ENCODE measurements at places on chromosomes 3 and 15.

DNA sequence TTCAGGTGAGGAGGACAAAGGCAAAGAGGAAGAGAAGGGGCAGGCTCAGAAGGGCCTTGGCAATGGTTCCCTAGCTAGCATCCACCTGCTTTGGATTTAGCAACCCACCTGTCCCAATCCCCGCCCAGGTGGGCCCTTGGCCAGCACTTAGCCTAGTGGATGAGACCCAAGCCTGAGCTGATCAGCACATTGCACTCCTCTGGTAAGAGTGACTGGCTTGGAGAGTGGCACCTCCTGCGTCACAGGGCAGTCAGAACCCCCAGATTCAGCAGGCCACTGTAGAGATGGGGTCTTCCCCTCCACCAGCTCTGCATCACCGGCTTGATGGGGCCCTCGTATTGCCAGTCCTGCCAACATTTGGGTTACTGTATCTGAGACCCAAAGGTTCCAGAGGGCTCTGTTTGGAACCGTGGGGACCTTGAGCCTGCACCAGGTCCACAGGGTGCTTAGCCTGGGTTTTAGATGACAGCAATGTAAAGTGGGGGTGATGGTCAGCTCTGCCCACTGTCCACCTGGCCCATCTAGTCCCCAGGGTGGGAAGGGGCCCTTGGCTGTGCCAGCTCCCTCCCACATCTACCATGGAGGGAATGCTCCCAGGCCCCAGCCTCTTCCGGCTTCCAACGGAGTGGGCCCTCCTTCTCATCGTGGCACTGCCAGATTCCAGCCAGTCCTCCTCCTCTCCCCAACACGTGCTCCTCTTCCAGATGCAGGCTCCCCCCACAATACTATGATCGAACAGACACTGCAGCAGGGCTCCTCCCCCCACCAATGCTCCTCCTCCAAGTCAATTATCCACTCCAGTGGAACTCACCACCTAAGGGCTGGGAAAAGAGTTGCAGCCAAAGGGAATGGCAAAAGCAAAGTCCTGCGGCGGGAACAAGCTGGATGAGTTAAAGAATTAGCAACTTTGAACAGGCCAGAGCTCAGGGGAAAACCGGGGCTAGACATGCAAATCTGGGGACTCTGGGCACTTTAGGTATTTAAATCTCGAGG, 45.7 kb downstream of the LHFPL4 start:
- no peak for DNase-seq

- DNase-seq = no peak
Observed at GRCh38 chr3:191500892-191501291, 39.9 kb downstream of the PYDC2 start.

DNA sequence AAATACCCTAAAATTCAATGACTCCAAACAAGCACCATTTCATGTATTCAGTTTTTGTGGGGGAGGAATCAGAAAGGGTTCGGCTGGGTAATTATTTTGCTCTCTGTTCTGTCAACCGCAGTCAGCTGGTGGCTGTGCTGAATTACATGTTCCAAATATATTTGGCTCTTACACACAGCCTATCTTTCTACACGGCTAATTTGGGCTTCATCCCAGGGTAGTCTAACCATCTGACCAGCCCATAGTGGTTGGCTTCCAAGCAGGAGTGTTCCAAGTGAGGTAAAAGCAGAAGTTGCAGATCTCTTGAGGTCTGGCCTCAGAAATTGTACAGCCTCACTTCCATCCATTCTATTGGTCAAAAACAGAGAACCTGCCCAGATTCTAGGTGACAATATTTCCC, 760.8 kb upstream of the SEMA6D start:
- no peak for DNase-seq

GRCh38 chr15:81106560-81106959, 27.5 kb upstream of the CFAP161 start:
- DNase-seq = peak; percentile 67

DNA sequence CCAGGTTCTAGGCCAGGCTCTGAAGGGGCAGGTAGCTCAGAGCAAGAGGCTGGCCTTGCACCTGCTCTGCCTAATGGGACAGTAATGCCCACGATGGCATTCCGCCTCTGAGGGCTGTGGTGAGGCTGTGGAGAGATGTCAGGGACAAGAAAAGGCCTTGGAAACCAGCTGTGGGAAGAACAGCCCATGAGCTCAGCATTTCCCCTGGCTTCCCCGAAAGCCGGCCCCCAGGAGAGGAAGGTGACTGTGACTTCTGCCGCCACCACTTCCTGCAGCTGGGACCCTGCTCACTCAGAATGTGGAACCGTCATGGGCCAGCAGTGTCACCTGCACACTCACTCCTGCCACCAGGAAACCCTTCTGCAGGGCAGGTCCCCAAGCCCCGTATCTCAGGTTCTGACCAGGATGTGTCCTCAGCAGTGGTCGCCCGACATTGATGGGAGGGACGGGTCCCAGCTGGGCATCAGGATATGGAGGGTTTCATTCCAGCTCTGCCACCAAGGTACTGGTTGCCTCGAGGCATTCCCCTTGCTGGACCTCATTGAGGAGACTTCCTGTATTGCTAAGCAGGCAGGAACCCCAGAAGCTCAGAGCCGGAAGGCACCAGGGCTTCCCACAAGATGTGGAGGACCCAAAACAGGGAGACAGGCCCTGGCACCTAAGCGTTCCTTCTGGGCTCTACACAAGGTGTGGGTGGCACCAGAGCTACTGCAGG, 30.7 kb downstream of the SEMA7A start:
- peak; percentile 93 for DNase-seq

- DNase-seq = no peak
Observed at GRCh38 chr3:42152193-42152592, 61.0 kb downstream of the TRAK1 start.

DNA sequence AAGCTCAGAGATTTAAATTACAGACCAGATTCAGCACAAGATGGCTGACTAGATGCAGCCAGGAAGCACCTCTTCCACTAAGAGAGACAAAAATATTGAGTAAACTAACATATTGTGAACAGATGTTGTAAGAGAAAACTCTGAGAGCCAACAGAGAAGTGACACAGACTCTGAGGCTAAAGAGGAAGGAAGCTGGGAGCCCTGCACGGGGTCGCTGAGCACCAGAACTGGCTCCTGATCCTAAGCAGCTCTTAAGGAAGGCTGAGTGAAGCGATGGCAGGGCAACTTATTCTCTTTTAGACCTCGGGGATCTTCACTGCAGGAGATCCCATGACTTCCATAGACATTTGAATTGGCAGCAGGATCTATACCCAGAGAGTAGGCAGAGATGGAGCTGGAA, 578.0 kb upstream of the GRM7 start:
- no peak for DNase-seq

DNA sequence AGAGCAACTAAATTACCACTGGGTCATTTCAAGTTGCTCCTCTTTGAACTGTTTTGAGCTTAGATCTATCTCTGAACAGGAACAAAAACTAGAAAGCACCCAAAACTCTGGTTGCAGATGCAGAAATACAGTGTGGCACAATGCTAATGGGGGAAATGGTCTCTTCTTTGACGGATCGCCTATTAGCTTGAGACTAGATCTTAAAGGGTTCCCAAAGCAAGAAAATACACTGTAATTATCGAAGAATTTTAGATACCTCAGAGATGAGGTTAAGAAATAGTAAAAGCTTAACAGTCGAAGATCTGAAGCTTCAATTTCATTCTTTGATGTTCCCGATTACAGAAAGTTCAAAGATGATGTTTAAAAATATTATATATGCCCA, 818 bp downstream of the PPP1R2 start:
- DNase-seq = peak; percentile 31

DNA sequence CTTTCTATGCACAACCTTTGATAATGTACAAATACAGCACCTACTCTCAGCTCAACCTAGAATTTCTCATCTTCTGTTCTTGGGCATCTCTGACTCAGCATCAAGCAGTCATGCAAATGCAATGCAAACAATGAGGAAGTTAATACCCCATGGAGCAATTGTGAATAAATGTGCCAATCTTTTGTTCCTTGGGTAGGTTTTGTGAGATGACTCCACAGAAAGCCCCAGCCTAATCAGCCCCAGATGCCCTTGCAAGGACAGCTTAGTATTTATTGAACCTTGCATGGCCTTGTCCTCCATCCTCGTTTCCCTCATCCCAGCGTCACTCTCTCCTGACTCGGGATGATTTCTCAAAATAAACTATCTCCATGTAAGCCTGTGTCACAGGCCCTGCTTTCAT, 494.7 kb upstream of the NECTIN3 start:
- DNase-seq = no peak

GRCh38 chr3:194176274-194176991, 40.5 kb downstream of the HES1 start:
- no peak for DNase-seq

DNA sequence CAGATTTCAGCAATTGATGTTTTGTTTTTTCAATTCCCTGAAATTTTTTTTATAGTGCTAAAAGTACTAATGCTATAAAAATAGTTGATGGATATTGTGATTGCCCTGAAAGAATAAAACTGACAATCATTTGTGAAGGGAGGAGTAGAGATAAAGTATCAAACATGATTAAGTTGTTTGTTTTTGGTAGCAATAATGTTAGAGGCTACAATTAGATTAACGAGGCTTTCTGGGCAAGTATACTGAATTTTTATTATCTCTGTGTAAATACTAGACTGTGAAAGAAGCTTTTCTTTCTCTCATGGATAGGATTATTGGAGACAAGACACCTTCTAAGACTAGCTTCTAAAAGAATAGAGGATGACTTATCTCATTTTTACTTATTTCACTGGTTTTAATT, 15.6 kb downstream of the NR1D2 start:
- no peak for DNase-seq

- no peak for DNase-seq
Observed at GRCh38 chr3:81989758-81990157, 228.3 kb upstream of the GBE1 start.

Data from activated CD4-positive, alpha-beta T cell treated with anti-CD3 and anti-CD28 coated beads, Interleukin-2, Interleukin-6, amounts not matched to agents 100 ng/mL and 50 ng/mL, durations not matched to agents 16 hours and 8 hours (primary cell).